Muscle of leg (tissue), 16 donors: ENCODE measurements at places on chromosomes 1 and 21. TPM values are rescaled to one million over a fixed set of nuclear protein-coding genes. Genes with fewer than 3 reads are reported as not detected.
A peak's percentile ranks its signal among the peaks of the same experiment; 100 is the strongest.

GRCh38 chr1:195580988-195581387, 1027.3 kb downstream of the KCNT2 start:
- no peak for DNase-seq

GRCh38 chr1:234571702-234572101, 38.3 kb downstream of the IRF2BP2 start:
- no peak for DNase-seq

DNA sequence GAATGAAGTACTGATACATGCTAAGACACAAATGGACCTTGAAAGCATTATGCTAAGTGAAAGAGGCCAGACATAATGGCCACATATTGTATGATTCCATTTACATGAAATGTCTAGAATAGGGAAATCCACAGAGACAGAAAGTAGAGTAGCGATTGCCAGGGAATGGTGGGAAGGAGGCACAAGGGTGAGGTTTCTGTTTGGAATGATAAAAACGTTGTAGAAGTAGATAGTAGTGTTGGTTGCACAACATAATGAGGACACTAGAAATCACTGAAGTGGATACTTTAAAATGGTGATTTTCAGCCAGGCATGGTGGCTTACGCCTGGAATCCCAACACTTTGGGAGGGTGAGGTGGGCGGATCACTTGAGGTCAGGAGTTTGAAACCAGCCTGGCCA, 97.6 kb upstream of the VANGL1 start:
- DNase-seq = no peak

GRCh38 chr1:119075614-119076013, 64.8 kb downstream of the WARS2 start:
- peak; percentile 79 for DNase-seq

DNA sequence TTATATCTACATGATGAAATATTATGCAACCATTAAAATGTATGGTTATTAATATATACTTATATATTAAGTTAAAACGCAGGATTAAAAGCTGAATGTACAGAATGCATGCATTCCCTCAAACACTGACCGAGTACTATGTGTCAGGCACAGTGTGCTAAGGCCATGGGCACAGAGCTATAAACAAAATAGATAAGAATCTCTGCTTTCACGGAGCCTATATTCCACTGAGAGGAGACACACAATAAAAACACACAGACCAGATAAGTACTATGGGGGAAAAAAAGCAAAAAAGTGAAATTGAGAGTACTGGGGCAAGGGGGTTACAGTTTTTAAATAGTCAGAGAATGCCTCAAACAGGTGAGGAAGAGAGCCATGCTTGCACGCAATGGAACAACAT, 62.7 kb downstream of the GPATCH2 start:
- no peak for DNase-seq

DNA sequence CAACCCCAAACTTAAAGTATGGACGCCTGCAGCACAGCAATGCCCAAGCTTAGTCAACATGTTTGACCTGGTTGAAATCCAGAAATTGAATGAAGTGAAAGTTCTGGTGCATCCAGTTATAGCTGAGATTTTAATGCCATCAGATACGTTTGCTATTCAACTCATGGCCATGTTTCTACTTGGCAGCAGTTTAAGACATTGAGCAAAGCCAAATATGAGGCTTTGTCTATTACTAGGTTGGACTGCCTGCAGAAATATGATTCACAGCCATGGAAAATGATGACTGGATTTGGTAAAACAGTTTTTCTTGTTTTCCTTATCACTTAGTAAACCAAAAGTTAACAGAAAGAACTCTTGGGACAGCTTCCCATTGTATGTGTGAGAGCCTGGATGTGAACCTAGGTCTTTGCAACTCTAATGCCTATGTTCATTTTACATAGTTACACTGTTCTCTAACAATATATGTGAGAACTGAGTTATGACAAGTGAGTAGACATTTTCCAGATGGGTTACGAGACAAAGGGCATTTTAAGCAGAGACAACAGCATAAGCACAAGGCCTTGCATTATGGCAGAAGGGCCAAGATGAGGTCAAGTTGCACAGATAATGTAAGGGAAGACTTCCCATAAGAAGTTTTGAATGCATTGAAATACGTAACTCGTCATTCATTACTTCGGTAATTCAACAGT, 32.4 kb upstream of the MYSM1 start:
- peak; percentile 29 for DNase-seq

- DNase-seq = peak; percentile 24
Measured at GRCh38 chr1:103461161-103462105, 64.1 kb upstream of the RNPC3 start.

HRNR gene
- 0.19 TPM for polyA plus RNA-seq

ADORA1 gene
- polyA plus RNA-seq = 5.6 TPM

CSF3R gene
- 2.0 TPM for polyA plus RNA-seq

GLIS1 gene
- polyA plus RNA-seq = 0.07 TPM
